NCI-H2227 treated with DMSO at 0.1 percent for 48 hours (cell line): ENCODE measurements at places on chromosomes 13 and 19.

DNA sequence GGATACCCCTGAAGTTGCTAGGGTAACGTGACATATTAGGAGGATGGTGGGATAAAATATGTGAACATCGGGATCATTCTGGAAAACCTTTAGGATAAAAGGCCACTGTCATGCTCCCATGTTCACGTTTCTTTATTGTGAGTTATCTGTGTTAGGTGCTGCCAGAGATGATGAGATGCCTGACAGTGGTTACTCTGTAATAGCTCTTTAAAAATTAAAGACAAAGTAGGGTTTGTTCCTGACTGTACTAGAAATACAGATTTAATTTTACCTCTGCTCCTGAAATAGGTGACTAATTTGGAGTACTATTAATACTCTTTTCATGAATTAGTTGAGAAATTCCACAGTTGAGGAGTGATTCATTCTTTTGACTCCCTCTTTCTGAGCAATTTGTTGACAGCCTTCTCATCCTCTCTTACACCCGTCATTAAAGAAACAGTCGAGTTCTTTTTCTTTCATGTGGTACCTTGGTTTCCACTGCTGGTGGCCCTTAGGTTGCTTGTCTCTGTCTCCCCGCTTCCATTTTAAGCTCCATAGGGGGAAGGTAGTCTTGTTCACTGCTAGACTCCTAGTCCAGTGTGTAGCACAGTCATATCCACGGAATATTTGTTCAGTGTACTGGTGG is 28.4 kb downstream of the SAE1 start:
- DNase-seq = no peak

- DNase-seq = no peak
Observed at GRCh38 chr19:2711875-2712205, 9.3 kb downstream of the DIRAS1 start.

- DNase-seq = no peak
Observed at GRCh38 chr13:30370146-30370545, 52.1 kb upstream of the UBE2L5 start.

GRCh38 chr19:21463449-21464105 is 41.8 kb upstream of the ZNF429 start:
- DNase-seq = peak; percentile 36

DNA sequence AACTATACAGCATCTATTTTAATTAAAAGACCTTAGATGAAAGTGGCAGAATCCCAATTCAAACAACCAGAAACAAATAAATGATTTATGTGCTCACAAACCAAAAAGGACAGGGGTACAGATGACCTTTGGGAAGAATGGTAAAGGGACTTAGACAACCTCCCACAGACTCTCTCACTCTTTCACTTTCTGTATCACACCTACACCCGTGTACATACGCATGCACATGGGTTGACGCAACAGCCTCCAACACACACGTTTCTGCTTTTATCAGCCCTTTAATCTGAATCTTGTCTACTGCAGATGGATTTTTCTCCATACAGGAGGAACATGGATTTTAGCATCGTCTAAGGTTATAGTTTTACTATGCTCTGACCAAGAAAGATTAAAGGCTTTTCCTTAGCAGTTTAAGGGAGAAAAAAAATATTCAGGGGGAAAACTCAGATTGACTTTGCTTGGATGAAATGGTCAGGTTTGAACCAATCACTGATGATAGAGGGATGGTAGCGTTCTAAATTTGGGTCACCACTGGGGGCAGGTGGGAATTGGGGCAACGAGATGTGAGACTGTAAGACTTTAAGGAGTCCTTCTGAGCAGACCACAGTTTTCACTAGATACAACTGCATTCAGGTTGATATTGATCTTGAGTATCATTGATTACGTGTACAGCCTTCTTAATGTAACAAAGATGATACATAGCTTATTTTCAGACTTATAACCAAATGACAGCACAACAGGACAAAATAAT is 166.1 kb downstream of the ITGBL1 start:
- DNase-seq = no peak

DNA sequence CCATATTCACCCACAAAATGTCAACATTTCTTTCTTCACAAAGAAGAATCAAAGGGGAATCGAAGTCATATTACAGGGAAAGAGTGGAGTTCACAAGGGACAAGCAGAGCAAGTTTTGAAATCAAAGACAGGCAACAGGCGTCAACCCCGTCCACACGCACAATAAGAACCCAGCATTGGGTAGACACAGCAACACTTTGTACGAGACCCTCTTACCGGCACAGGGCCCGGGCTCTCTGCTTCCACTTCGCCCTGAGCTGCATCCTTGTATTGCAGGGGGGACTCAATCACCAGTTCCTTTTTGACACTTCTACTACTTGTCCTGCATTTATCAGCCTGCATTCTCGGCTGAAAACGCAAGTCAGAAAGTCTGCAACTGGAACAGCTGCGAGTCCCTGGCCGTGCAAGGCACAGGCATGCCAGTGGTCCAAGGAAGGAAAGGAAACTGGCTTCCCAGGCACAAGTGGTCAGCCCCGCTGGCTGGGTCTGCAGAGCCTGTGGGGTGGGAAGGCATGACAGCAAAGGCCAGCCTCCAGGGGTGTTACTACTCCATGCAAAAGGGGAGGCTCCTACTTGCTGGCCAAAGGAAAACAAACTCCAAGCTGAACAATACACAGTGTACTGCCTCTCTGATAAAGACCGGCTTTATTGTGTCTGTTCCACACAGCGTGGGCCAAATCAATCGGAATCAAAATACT is at the start of gene DOCK9:
TSS of gene DOCK9 (minus strand) at position 497 of the 698 bp plus-strand sequence. CDS start at position 342, 155 bp downstream.
- DNase-seq = no peak

DNA sequence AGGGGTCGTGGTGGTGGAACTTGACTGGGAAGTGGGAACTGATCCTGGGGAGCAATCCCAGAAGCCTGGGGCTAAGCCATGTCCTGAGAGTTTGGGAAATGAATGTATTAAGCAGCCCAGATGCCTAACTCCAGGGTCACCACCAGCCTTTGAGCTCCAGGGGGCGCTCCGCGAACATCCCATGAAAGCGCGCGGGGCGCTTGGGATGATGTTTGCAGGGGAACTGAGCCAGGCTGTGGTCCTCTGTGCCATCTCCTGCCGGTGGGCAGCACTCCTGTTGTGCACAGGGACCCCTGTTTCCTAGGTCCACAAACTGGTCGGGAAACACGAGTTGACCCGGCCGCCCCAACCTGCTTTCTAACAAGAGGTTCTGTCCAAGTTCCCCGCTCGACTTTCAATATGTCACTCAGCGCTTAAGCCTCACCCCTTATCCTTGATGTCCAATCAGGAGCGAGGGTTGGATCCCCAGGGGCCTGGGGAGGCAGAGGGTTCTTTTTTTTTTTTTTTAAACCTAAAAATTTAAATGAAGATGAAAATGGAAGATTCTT is 14.4 kb downstream of the LEUTX start:
- peak; percentile 98 for DNase-seq

GRCh38 chr13:63636316-63636993 is 2220.8 kb upstream of the PCDH20 start:
- peak; percentile 26 for DNase-seq

- DNase-seq = no peak
Observed at GRCh38 chr19:6010107-6010506, 32.2 kb upstream of the RANBP3 start.

DNA sequence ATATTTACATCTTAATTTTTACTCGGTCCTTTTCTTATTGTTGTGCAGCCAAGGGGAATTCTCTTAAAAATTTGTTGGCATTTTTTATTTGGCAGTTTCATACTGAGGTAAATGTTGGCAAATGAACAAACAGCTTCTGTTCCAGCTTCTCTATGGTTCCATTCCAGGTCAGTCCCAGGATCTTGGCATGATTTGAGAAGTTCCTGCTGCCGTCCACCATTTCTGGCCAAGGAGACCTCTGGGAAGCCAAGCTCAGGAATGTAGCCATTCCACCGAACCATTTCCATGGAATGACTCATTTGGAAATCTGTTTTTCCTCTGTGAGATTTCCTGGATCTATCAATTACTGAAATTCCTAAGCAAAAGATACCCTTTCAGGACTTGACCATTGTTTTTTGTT is 43.9 kb downstream of the SLC10A2 start:
- no peak for DNase-seq

GRCh38 chr13:95601906-95602305 is 42.6 kb downstream of the DZIP1 start:
- DNase-seq = no peak

DNA sequence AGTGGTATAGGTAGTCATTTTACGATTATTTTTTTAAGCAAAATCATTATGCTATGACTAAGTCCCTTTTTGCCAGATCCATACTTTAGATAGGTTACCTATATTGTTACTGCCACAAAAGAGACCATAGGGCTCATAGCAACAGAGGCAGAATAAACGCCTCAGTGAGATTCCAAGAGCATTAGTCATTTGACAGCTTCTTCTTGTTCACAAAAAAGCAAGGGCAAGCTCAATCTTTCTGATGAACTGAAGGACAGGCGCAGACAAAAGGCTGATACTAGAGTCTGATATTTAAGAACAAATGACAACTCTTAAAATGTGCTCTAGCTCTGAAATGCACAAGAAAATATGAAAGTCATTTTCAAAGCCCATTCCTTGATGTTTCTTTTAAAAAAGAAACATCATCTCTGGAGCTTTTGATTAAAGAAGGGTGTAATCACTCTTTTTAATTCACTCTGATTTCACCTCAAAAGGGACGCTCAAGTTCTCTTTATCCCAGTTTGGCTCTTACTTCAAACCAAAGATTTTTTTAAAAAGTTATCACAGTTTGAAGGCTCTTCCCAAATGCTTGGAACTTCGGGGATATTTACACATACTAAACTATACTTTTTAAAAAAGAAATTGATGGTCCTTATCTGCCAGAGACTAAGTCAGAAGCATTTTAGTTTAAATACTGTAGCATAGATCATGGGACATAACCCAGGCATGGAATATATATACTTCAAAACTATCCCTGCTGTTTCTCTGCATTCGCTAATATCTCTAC is 187.2 kb downstream of the EFNB2 start:
- no peak for DNase-seq

GRCh38 chr13:38017320-38017719 is 147.7 kb upstream of the TRPC4 start:
- DNase-seq = no peak

DNA sequence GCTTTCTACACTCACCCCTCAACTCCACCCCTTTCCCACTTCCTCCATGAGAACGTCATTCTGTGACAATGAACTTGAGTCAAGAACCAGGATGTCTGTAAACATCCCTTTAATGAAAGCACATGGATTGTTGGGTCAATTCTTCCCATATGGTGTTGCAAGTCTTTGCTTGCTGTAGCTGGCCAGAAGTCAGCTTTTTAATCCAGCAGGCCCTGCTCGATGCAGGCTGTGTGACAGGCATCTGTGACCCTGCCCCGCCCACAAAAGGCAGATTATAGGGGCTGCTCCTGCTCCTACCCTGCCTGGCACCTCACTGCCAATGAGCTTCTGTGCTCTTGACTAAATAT is 78.0 kb downstream of the STARD13 start:
- DNase-seq = no peak

GRCh38 chr13:43510956-43511901 is 275.5 kb downstream of the ENOX1 start:
- no peak for DNase-seq

- DNase-seq = no peak
Observed at GRCh38 chr19:2666344-2666994, 36.0 kb downstream of the GNG7 start.

DNA sequence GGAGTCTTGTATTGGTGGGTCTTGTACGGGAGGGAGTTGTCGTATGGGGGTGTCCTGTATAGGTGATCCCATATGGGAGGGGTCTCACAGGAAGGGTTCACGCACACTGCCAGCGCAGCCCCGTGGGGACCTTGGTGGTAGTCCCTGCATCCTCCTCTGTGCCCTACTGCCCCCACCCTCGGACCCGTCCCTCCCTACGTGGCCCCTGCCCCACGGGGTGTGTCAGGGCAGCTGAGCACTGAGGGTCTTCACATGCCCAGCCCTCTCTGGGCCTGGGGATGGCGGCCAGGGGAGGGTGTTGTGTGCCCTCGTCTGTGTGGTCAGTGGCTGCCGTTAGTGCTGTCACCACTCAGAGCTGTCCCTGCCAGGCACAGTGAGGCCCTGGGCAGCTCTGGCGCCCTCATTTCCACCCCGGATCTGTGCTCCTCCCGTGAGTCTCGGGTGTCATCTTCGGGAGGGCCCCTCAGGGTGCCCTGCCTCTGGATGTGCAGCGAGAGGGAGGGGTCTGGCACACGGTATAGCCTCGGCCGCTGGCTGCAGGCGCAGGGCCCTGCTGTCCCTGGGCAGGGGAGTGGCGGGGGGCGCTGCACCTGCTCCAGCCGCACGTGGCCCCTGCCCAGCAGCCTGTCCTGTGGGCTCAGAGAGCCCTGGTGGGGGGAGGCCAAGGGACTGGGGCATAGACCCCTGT is 16.0 kb upstream of the GNA15 start:
- DNase-seq = no peak

DNA sequence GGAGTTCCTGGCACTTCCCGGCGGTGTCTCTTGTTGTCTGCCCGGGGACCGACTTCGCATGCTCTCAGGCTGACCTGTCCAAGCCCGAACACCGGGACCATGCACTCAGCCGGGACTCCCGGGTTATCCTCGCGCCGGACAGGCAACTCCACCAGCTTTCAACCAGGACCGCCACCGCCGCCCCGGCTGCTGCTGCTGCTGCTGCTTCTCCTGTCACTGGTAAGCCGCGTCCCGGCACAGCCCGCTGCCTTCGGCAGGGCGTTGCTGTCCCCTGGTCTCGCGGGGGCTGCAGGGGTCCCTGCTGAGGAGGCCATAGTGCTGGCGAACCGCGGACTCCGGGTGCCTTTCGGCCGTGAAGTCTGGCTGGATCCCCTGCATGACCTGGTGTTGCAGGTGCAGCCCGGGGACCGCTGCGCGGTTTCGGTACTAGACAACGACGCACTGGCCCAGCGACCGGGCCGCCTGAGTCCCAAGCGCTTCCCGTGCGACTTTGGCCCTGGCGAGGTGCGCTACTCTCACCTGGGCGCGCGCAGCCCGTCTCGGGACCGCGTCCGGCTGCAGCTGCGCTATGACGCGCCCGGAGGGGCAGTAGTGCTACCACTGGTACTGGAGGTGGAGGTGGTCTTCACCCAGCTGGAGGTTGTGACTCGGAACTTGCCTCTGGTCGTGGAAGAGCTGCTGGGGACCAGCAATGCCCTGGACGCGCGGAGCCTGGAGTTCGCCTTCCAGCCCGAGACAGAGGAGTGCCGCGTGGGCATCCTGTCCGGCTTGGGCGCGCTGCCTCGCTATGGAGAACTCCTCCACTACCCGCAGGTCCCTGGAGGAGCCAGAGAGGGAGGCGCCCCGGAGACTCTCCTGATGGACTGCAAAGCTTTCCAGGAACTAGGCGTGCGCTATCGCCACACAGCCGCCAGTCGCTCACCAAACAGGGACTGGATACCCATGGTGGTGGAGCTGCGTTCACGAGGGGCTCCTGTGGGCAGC is 661 bp downstream of the FREM2 start:
- no peak for DNase-seq

- no peak for DNase-seq
Observed at GRCh38 chr19:50344661-50345318, 15.6 kb upstream of the KCNC3 start.
